ENCODE measurements at places on chromosomes 4 and X.

DNA sequence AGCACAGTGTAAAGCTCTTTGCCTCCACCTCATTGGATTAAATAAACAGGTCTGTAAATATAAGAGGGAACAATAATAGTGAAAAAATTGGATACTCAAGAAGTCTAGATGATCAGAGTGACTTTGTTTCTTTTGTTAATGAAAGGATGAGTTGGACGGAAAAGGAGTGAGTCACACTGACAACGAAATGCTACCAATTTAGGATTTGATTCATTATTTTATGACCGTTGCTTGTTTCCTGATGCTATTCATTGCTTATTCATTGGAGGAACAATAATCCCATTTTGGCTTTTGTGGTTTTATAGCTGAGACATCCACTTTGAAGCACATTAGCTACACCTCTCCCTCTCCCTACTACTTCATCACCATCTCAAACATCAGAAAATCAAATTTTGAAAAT lies 74.4 kb upstream of the DYNLT3 start:
- DNase-seq, result no peak

- no peak for DNase-seq
These were observed 68.0 kb upstream of the ATXN3L start for GRCh38 chrX:13387666-13388494.

- no peak for DNase-seq
These were observed 37.3 kb downstream of the SAT1 start for GRCh38 chrX:23820235-23820782.

DNA sequence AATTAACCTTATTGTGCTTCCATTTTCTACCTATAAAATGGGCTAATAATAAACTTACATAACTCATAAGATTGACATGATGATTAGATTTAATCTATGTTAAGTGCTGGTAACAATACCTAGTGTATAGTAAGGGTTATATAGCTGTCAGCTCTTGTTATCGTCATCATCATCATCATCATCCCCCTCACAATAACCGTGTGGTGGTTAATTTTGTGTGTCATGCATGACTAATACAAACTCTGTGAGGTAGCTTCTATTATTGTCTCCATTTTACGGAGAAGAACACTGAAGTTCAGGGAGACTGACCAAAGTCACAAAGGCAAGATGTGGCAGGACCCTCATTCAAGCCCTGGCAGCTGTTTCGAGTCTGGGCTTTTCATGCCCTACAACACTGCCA lies 211.3 kb downstream of the PALLD start:
- DNase-seq, result no peak

GRCh38 chr4:15402146-15402545 lies 25.7 kb upstream of the C1QTNF7 start:
- no peak for DNase-seq

- DNase-seq, result no peak
These were observed 10.4 kb downstream of the CXCL8 start for GRCh38 chr4:73750730-73751129.

DNA sequence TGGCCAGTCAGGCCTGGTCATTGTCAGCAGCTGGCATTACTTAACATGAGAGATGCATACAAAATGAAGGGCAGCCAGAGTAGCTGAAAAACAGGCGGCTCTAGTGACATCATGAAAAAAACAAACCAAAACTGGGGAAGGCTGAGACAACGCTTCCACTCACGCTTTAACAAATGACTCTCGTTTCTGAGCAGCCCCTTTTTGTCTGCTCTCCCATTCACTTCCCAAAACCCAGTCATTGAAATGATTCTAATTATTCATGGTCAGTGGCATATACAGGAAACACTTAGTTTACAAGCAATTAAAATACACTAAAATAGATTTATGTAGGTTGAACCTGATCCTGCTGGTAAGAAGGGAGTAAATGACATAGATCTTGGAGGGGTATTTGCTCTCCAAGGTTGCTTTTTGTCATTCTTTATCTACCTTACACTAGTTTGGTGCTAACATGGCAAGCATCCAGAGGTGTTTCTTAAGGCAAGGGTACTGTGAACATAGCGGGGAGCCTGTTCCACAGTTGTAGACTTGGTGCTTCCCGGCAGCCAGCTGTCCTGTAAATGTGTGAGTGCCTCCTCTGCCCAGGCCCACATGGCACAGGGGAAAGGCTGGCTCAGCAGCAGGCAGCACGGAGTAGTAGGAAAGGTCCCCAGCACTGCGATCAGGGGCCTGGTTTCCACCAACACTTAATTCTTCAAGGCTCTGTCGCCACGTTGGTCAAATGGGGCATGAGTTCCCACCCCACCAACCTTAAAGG lies 61.2 kb upstream of the CITED1 start:
- peak; percentile 57 for DNase-seq

DNA sequence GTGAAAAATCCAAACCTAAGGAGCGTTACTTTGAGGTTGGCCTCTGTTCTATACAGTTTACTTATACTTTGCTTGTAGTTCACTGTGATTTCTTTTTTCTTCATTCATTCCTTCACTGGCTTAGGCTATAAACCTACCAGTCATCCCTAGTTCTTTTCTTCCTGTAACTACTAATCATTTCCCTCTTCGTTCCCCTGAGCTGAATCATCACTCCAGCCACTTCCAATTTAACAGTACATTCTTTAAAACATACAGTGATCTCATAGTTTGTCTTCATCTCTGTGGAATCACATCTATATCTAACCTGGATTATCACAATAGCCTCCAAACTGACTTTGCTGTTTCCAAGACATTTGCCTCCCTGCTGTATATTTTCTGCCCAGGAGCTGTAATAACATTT lies 25.2 kb upstream of the NPFFR2 start:
- no peak for DNase-seq

DNA sequence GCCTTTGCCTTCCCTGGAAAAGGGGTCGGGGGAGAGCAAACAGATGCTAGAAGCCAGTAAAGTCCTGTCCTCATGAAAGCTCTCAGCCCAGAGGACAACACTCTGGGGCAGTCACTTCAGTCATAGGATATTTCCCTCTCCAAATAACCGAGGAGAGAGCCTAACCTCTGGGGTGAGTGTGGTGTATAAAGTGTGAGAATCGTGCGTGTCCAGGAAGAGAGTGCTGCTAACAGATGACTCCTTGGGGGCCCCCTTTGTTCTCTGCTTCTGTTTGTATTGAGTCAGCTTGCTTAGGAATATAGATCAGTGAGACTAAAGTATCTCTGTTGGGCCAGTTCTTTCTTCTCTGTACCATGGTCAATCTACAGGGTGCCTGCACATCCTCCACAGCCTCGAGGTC lies 247.2 kb downstream of the PALLD start:
- no peak for DNase-seq

- DNase-seq, result no peak
These were observed 187.4 kb upstream of the RPS6KA3 start for GRCh38 chrX:20454117-20454516.

DNA sequence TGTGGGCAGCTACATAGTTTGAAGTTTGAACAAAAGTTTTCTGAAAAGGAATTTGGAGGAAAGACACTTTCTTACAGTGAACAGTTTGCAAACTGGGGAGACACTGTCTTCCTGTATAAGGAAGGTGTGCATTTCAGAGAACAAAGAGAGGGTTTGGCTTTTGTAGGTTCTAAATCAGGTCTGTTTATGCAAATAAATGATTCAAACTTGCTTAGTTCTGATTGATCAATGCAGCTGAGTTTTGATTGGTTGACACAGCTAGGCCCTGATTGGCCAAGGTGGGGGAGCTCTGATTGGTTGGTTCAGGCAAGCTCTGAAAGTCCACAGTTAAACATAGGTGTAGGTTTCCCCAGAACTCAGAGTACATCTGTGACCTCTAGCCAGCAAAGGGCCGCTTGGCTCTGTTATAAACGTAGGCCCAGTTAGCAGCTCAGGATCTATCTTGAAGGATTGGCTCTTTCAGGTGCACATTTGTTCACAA lies 63.0 kb upstream of the ENPP6 start:
- DNase-seq, result no peak

DNA sequence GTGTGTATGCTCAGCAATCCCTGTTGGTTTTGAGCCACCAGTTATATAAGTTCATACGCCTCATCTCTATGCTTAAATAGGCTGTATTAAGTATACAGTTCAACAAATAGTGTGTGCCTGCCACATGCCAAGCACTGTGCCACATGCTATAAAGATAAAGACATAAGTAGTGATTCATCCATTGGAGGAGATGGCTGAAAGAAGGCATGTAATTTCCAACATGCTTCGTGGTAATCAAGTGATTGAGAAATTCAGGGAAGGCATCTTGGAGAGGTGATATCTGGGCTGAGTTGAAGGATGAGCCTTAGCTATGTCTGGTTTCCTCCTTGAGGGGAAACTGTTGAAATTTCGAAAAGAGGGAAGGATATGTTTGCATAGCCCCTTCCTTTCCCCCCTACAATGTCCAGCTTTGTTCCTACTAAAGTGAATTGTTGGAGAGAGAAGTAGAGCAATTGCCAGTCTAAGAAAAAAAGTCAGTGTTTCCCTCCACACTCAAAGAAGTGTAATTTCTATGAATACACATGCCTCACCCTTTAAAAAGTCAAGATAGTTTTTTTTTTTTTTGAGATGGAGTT lies 96.5 kb downstream of the ARHGAP10 start:
- no peak for DNase-seq

GRCh38 chrX:17592117-17592516 lies 145.2 kb upstream of the SCML1 start:
- no peak for DNase-seq

DNA sequence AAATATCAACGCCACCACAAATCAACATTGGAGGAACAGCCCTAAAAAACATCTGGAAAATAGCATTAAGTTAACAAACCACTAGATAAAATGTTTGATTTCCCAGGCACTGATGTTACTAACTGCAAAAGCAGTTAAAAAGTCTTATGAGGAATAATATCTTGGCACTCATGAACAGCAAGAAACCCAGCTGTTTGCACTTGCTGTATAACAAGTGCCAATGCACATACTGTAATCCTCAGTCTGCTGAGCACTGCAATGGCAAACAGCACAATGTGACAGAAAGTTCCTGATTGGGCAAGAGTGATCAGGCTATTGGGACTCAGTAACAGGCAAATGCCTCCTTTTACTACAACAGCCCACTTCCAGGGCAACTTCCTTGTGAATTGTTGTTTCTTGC lies 20.8 kb upstream of the SEC24B start:
- DNase-seq, result no peak

GRCh38 chr4:151202381-151202780 lies 74.6 kb upstream of the PRSS48 start:
- no peak for DNase-seq
